ENCODE measurements at places on chromosomes 16 and 17.

GRCh38 chr17:48751172-48751571, 22.6 kb upstream of the HOXB13 start:
- no peak for DNase-seq

DNA sequence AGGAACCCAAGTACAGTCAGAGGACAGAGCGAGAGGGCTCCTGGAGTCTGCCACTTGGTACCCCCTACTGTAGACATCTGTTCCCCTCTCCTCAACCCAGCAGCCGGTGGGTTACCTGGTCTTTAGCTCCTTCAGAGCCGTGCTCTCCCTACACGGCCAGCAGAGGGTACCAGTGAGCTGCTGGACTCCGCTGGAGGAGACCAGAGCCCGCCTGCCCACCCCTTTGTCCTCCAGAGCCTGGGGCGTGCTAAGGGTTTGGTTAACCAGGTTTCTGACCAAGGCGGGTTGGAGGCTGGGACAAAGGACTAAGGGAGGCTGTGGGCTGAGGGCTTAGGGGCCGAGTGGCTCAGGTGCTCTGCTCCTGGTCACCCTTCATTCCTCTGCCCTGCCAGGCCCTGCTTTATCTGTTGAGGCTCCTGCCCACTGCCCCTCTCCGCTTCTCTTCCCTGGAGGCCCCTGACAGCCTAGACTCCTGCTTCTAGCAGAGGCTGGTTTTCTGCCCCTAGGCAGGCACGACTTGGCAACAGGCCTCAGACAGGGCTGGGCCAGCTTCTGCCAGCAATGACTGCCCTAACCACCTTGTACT, 2.7 kb upstream of the HSD11B2 start:
- peak; percentile 48 for DNase-seq

GRCh38 chr16:69607674-69608073, 41.9 kb downstream of the NFAT5 start:
- no peak for DNase-seq

DNA sequence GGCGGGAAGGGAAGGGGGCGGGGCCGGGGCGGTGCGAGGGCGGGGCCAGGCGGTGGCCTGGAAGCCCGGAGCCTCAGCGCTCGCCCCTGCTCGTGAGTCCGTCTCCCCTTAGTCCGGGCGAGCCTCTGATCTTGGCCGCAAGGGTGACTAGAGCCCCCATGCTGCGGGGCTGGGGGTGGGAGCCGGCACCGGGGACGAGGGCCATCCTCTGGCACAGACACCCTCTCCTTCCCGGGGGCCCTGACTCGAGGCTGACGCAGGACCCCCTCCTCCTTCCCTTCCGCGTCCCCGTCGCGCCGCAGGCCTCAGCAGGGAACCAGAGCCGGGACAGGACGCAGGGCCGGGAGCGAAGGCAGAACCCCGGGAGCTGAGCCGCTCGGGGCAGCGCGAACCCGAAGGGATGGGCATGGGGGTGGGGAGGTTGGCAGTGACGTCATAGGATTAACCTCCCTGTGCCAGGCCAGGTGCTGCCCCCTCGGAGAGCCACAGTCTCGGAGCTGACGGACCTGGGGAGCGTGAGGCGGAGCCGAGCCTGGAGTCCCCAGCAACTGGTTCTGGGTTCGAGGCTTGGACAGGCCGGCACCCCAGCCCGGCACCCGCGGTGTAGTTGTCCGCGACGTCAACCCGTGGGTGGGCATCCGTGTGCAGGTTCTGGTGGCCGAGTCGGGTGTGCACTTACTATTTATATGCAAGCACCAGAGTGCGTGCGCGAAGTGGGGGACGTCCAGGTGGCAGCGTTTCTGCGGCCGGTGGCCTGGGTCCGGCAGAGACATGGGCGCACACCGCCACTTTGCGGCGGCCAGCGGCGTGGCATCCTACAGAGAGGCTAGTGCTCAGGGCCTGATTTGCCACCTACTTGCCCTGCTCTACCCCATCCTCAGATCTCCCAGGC, 503 bp upstream of the PLCD3 start:
- peak; percentile 89 for DNase-seq

DNA sequence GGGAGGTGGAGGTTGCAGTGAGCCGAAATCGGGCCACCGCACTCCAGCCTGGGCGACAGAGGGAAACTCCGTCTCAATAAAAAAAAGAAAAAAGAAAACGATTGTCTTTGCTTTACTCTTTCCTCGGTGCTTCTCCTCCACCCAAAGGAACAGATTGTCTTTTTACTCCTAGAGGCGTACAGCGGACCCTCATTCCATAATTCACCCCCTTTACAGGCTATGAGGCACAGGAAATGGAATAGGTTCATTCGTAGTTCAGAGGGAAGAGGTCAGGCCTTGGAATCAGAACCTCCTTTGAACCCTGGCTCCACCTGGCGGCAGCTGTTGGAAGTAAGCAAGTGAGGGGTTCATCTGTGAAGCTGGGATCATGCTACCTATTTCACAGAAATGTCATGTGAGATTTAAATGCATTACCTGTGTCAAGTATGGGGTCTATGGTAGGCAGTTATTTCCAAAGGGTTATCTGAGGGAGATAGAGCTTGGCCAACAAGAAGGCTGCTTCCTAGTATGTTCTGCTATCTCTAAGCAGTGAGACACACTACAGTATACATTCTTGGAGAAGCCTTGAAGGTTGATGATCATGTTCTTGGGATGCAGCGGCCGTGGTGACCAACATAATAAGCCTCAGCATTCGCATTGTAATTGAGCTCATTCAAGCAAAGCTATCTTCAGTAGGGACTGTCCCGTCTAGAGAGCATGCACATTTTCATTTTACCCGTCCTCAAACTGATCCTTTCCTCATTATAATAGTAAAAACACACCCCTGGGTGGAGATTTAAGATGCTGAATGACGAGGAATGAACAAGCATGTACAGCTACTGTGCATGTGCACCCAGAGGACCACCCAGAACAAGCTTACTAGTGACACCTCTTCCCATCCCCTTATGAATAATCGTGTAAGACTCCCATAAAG, 18.7 kb upstream of the ZNF689 start:
- DNase-seq, result peak; percentile 64

DNA sequence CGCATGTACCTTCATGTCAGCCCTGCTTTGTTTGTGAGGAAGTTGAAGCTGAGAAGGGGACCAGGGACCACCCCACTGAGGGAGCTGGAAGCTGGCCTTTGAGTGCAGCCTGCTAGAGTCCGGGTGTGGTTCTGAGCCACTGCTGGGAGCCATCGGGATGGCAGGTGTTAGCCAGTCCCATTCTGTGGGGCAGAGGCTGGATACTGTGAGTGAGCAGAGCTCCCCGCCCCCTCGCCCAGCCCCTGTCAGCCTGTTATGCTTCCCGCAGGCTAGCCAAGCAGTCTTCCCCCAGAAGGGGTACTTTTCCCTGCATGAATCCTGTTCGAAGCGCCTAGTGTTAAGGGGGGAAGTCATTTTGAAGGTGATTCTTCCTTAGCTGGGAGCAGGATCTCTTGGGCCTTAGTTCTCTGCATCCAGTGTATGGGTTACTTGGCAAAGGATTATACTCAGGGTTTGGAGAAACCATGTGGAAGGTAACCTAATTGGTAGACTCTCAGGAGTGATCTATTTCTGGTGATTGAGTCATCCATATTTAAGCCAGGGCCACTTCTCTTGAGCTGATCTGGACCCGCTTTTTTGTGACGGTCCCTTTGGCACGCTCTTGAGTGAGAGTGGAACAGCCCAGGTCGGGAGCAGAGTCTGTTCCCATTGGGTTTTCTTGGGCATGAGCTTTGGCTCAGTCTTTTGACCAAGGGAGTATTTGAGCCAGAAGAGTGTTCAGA, 23.8 kb downstream of the AKAP1 start:
- DNase-seq, result no peak

DNA sequence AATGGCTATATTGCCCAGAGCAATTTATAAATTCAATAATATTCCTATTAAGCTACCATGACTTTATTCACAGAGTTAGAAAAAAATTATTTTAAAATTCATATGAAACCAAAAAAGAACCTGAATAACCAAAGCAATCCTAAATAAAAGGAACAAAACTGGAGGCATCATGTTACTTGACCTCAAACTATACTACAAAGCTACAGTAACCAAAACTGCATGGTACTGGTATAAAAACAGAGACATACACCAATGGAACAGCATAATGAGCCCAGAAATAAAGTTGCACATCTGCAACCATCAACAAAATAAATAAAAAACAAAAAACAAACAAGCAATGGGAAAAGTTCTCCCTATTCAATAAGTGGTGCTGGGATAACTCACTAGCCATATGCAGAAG, 203.2 kb downstream of the RGS9 start:
- no peak for DNase-seq

- DNase-seq, result no peak
Measured at GRCh38 chr17:5481451-5481850, 4.5 kb downstream of the DERL2 start.

- peak; percentile 82 for DNase-seq
Measured at GRCh38 chr16:82995924-82996441, 369.2 kb downstream of the CDH13 start.

DNA sequence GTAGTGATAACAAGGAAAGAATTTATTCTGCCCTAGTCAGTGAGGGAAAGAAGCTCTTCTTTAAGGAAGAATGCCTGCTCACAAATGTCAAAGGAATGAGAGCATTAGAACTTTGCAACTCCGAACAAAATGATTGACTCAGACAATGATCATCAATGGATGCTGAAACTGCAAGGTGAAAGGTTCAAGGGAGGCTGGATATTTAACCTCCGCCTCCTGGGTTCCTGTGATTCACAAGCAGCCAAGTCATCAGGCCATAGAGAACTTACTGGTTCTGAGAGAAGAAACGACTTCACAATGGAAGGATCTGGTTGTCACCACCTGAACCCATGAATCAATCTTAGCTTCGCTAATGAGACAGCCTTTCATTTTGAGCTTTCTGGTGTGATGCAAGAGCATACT, 16.0 kb upstream of the SCNN1B start:
- no peak for DNase-seq

Data from H4 (cell line).